Stimulated activated CD8-positive, alpha-beta memory T cell treated with anti-CD3 and anti-CD28 coated beads, Interleukin-4, amount 100 ng/mL, for 4 hours (primary cell): ENCODE measurements at places on chromosomes 5 and 9.

DNA sequence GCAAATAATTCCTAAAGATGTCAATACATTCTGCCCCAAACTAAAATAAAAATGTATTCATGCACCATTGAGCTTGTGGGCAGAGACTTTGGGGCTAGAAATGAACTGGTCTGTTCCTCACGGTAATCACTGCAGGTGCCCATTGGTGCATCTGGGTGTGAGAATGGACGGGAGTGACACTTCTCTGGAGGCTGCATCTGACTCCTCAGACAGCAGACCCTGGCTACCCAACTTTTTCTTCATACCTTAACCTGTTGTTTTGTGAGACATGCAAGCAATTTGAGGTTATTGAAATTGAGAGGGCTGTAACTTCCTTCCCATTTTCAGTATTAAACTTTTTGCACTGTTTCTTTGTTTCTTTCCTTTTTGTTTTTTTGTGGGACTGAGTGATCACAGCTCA is 333.4 kb downstream of the ICE1 start:
- DNase-seq: no peak

DNA sequence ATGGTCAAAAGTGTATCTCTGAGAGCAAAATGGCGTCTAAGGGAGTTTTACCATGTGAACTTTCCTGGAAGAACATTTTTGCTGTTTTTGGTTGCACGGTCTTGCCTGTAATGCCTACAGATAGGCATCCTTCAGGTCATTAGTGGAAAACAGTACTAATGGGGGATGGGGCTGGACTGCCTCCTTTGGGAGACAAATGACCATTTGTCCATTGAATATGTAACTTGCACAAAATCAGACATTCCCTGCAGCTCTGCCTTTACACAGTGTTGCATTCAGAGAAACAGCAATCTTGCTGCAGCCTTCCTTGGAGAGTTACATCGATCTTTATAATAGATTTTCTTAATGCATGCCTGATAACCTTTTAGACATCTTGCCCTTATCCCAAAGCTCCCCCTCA is 138.5 kb upstream of the EGFLAM start:
- DNase-seq: no peak

DNA sequence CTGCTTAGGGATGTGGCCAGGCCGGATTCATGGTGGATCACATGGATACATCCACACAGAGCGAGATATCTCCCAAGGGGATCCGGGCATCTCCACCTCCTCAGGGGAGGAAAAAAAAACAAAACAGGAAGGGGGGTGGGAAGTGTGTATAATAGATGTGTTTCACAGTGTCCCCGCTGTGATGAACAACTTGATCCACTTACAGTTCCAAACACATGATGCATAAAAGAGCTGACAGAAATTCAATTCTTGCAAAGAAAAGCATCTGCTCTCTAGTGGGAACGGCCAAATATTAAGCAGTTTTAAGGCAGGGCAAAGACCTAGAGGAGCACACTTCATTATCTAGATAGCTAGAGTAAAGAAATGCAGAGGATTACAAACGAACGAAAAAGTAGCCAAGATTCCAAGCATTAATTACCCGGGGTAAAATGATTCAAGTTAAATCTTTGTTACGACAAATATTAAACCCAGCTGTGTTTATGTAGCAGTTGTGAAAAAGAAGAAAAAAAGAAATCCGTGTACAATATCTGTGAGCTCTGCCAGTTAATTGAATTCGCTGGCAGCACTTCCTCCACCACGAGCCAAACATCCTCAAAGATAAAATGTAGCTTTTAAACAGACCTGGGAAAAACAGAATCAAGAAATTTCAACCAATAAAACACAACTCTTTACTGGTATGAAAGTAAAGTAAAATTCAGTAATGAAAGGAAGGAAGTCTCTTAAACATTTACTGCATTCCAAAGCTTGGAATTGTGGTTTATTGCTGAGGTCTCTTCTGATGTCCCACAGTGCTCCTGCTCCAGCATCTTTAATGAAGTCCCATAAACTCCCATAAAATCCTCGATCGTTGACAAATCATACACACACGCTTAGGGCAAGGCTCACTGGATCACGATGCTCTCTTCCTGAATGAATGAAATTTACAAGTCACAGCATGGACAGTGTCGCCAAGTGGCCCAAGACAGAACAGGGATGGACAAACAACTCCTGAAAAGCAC is 213.0 kb downstream of the CRB2 start:
- no peak for DNase-seq

GRCh38 chr5:172107571-172107970 is 80.5 kb downstream of the STK10 start:
- no peak for DNase-seq

DNA sequence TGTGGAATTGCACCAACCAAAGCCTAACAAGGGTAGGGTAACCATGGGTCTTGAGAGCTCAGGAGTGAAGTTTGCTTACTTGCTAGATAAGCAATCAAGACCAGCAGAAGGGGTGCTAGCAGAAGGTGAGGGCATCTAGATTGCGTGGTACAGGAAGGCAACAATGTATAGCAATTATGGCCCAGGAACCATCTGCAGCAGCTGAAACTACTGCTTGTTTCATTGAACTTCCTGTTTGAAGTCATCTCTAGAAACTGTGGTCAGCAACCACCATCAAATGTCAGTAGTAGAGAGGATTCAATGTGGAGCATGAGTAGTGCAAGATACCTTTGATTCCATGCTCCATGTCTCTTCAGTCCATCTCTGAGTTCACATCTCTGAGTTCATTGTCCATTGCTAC is 462.1 kb upstream of the GRAMD2B start:
- DNase-seq: no peak

DNA sequence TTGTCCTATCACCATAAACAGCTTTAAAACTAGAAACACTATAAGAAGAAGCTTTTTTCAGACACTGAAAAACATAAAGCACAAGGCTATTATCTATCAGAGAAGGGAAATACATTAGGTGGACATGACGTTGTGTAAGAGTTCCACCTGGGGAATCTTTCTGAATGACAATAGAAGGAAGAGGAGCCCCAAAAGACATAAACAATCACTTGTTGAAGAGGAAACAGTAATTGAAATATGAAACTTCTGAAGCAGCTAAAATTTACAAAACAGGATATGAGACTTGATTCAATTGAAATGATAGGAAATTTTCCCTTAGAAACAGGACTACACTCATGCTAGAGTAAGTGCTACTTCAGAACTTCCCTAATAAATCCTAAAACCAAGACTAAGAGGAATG is 933.6 kb downstream of the EFNA5 start:
- DNase-seq: no peak

- no peak for DNase-seq
Observed at GRCh38 chr9:95910023-95910707, 34.7 kb downstream of the ERCC6L2 start.

DNA sequence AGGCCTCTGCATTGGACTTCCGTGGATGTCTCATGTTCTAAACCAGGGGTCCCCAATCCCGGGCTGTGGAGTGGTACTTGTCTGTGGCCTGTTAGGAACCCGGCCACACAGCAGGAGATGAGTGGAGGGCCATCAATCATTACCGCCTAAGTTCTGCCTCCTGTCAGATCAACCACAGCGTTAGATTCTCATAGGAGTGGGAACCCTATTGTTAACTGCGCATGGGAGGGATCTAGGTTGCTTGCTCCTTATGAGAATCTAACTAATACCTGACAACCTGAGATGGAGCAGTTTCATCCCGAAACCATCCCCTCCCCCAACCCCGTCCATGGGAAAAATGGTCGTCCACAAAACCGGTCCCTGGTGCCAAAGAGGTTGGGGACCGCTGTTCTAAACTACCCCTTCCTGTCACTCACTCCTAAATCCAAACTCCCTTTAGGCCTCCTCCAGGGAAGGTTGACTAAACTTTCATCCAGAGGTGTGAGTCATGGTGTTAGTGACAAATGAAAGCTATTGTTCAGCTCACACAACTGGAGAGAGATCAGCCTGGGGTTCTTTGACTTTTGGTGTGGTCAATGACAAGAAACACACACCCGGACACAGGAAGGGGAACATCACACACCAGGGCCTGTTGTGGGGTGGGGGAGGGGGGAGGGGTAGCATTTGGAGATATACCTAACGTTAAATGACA is 9.5 kb downstream of the KCNV2 start:
- no peak for DNase-seq

GRCh38 chr5:59254055-59254687 is 639.4 kb downstream of the PDE4D start:
- no peak for DNase-seq

- no peak for DNase-seq
Observed at GRCh38 chr5:88502179-88503040, 233.8 kb upstream of the TMEM161B start.

DNA sequence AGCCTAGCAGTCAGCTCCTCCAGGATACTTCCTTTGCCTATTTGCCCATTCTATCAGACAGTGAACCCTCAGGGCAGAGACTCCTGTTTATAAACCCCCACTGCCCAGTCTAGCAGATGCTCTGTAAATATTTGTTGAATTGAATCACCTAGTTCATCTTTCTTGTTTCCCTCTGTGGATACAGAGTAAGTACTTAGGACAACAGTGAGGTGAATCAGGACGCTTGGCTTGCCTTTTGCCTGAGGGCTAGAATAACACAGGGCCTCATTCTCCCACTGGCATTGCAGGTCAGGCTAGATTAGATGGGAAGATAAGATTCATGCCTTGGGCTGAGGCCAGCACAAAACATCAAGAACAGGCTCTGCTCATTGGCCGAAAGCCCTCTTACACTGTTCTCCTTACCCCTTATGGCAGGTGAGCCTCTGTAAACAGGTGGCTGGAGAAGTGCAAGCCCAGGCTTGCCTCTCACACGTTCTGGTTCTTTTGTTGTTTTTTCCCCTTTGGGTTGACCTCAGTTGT is 22.2 kb downstream of the TNFSF8 start:
- no peak for DNase-seq

GRCh38 chr9:1653282-1653681 is 361.9 kb upstream of the SMARCA2 start:
- DNase-seq: no peak

- no peak for DNase-seq
Observed at GRCh38 chr5:180154821-180155364, 54.1 kb downstream of the RASGEF1C start.

DNA sequence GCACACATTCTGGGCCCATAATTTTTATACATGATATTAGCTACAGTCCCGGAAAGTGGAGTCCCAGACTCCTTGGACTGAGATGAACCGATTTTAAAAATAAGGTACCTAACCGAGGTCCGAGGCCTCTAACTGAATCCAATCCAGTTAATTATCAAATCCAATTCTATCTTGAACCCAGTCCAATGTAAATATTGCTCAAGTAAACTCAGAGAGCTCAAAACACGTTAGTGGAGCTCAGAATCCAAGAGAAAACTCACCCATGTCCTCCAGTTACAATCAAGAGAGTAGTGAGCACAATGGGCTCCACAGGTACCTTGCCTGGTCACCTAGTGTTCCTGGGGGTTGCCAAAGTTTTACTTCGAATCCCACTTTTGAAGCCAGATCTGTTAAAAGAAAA is 37.9 kb upstream of the DIRAS2 start:
- DNase-seq: no peak

- DNase-seq: no peak
Observed at GRCh38 chr5:41863871-41864486, 6.2 kb downstream of the OXCT1 start.

GRCh38 chr5:155052532-155052931 is 39.0 kb downstream of the KIF4B start:
- no peak for DNase-seq

DNA sequence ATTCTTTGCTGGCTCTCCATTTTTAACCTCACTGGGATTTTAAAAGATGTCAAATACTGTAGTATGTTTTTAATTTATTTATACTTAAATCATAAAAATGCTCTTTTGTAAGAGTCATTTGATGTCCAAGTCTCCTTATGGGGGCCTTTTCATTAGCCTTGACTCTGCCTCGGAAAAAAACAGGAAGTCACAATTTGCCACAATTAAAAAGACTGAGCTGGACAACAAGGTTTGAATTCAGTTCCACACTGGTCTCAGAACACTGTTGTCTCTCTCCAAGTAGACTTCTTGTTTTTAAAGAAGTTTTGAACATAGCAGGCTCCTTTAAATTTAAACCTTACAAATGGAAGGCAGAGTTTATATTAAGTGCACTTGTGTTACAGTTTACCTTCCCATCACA is 444.2 kb downstream of the ACTL7B start:
- no peak for DNase-seq
